Stimulated activated CD4-positive, alpha-beta T cell treated with anti-CD3 and anti-CD28 coated beads, TNF-alpha, amount 100 ng/mL, for 24 hours (primary cell): ENCODE measurements at places on chromosomes 2 and 18.

DNA sequence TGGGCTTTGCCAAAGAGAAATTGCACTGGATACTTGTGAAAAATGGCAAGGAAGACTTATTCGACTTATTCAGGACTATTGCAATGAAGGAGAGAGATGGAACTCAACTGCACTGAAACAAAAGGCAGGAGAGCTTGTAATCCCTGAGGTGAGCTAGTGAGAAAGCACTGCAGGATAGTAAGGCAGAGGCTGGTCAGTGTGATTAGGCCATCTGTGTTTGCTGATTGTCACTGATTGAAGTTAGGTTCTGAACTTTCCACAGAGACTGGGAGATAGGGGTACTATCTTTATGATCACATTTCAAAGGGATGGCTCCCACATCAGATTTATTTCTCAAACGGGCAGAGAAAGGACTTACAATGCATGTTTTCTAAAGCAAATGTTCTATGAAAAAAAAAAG, 82.9 kb downstream of the SERPINB8 start:
- no peak for DNase-seq

DNA sequence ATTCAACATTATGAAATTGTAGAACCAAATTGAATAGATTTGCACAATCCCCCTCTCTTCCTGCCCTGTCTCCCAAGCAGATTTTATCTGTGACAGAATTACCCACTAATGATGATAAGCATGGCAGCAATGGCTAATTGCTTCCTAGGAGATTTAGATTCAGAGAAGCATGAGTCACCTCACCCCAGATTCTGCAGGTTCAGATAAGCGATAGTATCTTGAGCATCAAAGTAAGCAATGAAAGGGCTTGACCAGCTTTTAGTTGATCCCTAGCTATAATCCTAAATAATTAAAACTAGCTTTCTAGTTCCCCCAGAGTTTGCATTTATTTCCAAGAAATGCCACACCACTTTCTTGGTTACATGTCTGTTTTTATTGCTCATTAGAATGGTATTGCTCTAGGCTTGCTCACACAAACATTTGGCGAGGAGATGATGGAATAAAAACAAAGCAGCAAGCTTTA, 204.3 kb downstream of the GULP1 start:
- DNase-seq = no peak

GRCh38 chr2:47076586-47077441, 78.3 kb downstream of the STPG4 start:
- no peak for DNase-seq

- DNase-seq = no peak
Observed at GRCh38 chr2:189146553-189146952, 33.0 kb downstream of the COL5A2 start.

GRCh38 chr2:111522231-111522768, 361.7 kb downstream of the ANAPC1 start:
- DNase-seq = no peak

GRCh38 chr18:25736516-25736915, 353.9 kb downstream of the SS18 start:
- DNase-seq = no peak
